ENCODE measurements at places on chromosomes 16 and 17.

DNA sequence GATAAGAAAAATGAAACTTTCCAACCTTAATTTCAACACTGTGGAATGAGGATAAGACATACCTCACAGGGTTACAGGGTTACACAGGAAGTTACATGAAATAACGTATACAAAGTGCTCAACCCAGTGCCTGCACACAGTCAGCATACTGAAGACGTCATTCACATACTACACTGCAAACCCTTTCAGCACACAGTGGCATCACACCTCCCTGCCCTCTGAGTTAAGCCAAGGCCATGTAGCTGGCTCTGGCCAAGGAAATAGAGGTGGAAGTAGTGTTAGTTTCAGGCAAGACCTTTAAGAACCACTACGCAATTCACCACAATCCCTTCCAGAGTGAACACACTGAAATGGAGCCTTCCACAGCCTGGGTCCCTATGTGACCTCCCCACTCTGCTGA lies 46.6 kb upstream of the GSG1L start:
- peak; percentile 76 for DNase-seq

DNA sequence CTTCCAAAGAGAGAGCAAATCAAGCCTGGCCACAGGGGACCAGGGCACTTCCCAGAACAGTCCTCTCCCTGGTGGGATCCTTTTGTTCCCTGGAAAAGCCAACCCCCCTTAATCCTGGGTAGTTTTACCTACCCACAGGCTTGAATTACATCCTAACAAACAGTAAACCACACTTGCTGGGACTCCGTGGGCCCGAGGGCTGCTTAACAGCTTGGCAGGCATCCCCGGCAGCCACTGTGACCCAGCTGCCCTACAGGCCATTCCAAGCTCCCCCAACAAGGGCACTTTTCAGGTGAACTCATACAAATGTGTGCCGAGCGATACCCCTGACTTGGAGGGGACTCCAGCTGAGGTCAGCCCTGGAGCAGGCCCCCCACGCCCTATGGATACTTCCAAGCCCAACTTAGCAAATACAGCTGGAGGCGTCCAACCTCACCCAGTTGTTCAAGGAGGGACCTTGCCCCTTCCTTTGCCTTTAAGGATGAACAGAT lies 26.4 kb downstream of the ADCY9 start:
- no peak for DNase-seq

DNA sequence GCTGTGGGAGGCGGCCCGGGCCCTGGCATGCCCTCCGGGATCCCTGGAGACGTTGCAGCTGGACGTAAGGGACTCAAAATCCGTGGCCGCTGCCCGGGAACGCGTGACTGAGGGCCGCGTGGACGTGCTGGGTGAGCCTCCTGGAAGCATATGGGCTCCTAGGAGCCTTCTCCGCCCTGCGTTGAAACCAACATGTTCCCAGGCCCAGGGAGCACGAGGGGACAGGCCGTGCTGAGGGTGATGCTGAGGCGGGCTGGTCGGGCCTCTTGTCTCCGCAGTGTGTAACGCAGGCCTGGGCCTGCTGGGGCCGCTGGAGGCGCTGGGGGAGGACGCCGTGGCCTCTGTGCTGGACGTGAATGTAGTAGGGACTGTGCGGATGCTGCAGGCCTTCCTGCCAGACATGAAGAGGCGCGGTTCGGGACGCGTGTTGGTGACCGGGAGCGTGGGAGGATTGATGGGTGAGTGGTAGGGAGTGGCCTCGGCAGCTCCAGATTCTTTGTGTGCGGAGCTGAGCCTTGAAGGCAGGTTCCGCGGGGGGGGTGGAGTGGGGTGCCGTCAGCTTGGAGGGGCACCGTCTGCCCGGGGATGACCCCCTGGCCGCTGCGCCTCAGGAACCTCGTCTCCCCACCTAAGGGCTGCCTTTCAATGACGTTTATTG lies 567 bp downstream of the HSD17B1 start:
- DNase-seq = no peak

DNA sequence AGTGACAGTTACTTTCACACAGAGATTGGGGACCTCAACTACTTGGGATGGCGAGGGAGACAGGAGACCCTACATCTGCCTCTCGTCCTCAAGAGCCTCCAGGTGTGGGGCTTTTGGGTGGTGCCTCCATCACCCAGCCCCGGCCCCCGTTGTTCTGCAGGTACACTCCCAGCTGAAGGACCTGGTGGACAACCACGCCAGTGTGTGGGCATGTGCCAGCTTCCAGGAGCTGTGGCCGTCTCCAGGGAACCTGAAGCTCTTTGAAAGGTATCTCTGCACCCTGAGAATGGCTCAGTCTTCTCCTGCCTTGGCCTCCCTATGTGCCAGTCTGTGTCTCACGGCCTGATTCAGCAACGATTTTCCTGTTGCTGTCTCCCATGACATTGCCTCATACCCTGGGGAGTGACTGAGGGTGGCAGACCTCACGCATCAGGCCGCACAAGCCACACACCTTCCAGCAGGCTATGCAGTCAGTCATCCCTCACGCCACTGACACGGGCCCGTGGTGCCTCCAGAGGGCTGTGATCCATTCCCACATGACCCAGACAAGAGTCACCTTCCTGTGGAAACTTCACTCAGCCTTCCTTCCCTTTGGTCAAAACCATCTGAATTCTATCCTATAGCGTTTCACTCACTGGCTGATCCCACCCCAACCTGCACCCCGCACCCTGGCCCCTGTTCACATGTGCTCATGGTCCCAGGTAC lies 3.7 kb downstream of the CCNF start:
- DNase-seq = no peak

GRCh38 chr17:81063106-81064093 lies 28.4 kb downstream of the BAIAP2 start:
- no peak for DNase-seq
